ENCODE measurements at places on chromosomes 3 and 15.

- DNase-seq: no peak
Observed at GRCh38 chr15:73979636-73980035, 12.5 kb downstream of the STOML1 start.

- peak; percentile 29 for DNase-seq
Observed at GRCh38 chr3:124492824-124493223, 237.4 kb upstream of the UMPS start.

GRCh38 chr3:59374091-59374817 lies 324.4 kb upstream of the CFAP20DC start:
- DNase-seq: no peak

GRCh38 chr15:61974759-61975158 lies 85.5 kb downstream of the VPS13C start:
- DNase-seq: no peak
